Left lung (tissue), 14 donors: ENCODE measurements at places on chromosomes 4 and X.

DNA sequence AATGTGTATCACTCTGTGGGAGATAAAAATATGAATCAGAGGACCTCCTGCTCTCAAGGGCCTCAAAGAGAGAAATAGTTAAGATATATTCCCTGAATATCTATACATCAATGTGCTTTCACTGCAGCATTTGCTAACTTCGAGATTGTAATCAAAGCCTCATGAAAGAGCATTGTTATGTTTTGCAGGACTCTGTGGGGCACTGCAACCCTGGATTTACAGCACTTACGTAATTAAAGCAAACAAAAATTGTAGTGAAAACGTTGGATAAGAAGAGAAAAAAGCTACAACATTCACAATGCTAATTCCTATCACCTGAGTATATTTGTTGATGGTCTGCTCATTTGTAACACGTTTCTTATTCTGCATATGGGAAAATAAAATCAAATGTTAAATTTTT lies 48.0 kb downstream of the ETNPPL start:
- no peak for DNase-seq

- no peak for DNase-seq
Measured at GRCh38 chr4:166538491-166539005, 665.5 kb downstream of the TLL1 start.

DNA sequence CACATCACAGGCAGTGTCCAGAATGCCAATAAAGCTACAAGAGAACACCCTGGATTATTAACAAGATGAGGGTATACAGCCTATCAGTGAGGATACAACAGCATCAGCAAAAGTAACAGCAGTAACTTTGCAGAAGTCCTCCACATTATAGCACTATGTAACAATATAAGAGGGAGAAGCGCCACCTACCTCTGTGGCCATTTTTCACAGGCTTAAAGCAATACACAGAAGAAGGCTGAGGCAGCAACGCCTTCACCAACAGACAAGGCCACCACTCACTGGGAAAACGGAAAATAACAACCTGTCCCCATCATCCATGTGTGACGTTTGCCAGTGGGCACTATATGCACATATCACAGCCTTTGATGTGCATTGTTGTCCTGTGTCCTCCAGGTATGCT lies 12.5 kb downstream of the RTL8B start:
- DNase-seq, result no peak

- DNase-seq, result no peak
Measured at GRCh38 chr4:158833602-158834001, 64.8 kb downstream of the FNIP2 start.

DNA sequence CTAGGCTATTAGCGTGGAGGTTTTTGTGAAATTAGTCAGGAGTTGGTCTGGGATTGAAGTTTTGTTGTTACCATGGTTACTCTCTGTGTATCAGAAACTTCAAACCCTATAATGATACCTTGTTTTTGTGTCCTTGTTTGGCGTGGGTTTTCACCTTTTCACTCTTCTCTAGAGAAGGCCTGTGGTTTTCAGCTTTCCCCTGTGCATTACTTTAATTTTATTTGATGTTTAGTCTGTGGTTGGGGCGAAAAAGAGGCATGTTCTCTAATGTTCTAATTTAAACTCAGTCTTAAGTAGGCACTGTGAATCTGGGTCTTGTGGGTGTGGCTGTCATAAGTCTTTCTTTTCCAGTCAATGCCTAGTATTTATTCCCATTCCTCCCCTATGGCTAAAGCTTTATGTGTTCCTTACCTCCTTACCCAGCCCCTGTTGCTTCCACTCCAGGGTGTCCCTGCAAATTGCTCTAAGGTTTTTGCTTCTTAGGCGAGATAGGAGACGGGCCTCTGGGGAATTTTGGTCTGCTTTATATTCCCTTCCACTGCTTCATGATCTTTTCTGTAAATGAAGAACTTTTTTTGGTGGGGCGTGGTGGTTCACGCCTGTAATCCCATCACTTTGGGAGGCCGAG lies 326.3 kb upstream of the ZCCHC13 start:
- no peak for DNase-seq

DNA sequence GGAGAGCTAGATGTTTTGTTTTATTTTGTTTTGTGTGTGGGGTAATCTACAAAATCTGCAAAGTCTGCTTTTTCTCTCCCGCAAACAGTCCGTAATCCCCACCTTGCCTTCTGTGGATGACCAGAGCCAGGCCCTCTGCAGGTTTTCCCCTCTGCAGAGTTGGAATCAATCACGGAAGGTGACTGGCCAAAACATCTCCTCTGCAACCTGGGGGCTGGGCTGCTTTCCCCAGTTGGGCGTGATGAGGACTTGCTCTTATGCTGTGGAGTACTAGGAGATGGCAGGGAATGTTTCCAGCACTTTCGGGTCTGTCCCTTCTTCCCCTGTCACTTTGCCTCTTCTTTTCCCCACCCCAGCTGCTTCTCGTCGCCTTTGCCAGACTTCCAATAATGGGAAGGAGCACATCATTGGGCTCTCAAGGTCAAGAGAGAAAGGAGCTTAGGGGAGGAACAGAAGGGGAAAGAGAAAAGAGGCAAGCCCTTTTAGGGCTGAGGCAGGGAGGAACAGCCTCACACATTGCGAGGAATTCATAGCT lies 1.1 kb downstream of the TMEM35A start:
- DNase-seq, result no peak

DNA sequence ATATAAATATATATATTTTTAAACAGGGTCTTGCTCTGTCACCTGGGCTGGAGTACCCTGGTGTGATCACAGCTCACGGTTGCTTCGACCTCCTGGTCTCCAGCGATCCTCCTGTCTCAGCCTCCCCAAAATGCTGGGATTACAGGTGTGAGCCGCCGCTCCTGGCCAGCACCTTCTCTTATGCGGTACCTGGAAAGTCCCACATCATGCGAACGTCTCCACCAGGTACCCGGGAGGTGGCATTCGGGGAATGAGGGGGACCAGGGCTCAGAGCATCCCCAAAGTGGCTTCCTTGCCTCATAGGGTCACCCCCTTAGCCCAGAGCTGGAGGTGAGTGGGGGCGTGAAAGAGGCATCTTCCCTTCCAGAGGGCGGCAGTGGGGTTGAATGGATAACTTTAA lies 84.0 kb upstream of the PPP2R3B start:
- DNase-seq, result no peak

- no peak for DNase-seq
Measured at GRCh38 chr4:98343626-98344025, 82.4 kb downstream of the RAP1GDS1 start.

DNA sequence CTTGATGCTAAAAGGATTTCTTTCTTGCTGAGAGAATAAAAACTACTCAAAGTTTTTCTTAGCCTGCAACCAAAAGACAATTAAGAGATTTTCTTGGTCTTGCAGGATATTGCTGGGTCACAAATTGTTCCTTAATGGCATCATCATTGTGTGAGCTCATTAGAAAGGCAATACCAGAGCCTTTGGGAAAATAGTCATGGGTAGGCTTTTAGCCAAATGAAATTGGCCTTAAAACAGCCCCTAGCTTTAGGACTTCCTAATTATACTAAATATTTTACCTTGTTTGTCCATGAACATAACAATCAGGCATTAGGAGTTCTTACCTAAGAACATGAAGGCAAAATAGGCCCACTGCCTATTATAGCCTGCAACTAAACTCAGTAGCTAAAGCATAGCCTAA lies 10.4 kb upstream of the FAM13A start:
- DNase-seq, result no peak

DNA sequence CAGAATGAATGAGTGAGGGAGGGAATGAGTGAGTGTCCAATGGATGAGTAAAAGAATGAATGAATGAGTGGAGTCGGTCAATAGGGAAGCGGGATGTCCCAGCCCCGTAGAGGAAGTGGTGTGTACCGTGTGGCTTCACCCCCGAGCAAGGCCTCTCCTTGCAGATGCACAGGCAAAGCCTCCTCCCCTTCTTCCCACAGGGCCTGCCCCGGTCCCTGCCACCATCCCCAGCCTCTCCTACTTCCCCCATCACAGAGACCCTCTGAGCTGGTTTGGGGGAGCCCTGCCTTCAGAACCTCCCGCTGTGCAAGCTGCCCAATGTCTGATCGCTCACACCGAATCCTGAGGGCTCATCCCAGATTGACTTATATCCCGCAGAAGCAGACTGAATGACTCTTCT lies 13.6 kb downstream of the HTRA3 start:
- peak; percentile 51 for DNase-seq

DNA sequence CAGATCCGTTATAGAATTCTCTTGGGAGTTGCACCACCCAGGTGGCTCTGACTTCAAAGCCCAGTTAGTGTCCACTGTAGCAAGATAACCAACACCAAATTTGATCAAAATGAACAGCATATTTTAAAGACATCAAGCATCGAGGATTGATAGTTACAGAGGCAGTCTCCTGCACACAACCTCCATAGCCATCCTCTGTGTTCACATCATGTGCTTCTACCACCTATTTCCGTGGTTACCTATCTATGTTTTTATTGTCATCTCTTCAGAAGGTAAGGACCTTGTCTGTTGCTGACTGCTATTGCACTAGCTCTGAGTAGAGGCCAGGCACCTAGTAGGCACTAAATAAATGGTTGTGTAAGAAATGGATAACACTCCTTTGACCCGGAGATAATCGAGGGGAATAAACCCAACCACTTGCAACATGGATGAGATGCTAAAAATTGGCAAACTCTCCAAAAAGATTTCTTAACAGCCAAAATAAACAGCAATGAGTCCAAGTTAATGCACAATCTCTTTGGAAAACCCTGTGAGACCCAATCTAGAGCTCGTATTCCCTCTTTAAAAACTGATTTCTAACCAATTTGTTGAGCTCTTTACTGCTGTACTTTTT lies 14.7 kb upstream of the C1QTNF7 start:
- no peak for DNase-seq

GRCh38 chrX:31506360-31506759 lies 434.5 kb upstream of the FTHL17 start:
- no peak for DNase-seq
